ENCODE measurements at places on chromosomes 6 and 20. TPM values are rescaled to one million over a fixed set of nuclear protein-coding genes. Genes with fewer than 3 reads are reported as not detected.

B3GAT2 gene
- not detected for total RNA-seq

LCA5 gene
- total RNA-seq, result 5.6 TPM

ZC3H12D gene
- total RNA-seq, result under 0.01 TPM

SLC4A11 gene
- 0.51 TPM for total RNA-seq

SPDEF gene
- under 0.01 TPM for total RNA-seq

OOEP gene
- not detected for total RNA-seq
